ENCODE measurements at places on chromosomes 1 and 21. TPM values are rescaled to one million over a fixed set of nuclear protein-coding genes. Genes with fewer than 3 reads are reported as not detected.

DNA sequence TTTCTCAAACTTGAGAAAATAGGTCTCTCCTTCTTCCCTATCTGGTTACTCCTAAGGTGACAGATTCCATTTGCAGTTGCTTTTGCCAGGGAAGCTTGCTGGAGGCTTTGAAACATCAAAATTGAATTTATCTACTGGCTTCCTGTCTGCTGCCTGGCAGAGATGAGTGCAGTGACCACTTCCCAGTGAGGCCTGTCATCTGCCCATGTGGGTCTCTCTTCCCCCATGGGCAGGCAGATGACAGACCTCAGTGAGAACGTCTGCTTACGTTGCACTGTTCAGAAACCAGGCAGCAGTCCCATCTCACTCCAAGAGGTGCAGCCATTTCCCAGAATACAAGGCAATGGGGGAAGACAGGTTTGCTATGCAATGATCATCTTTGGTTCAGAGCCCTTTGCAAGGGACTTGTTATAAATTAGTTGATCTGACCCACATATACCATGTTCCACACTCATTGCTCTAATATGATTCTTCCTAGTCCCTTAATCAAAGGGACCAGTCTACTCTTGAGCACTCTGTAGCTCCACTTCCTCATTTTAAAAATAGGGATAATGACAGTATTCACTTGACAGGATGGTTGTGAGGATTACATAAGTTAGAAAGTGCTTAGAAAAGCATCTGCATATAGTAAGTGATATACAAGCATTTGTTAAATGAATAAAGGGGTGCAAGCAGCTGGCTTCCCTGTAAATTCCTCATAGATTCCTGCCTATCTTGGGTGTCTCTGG, 10.6 kb downstream of the PGBD5 start:
- H3K4me3 ChIP-seq = no peak overlapping the region
- no peak for DNase-seq
- H3K27ac ChIP-seq = no peak overlapping the region
- no peaks in the 10 kb centered on the region for H3K36me3 ChIP-seq

CCDC27 gene
- total RNA-seq = 0.97 TPM

DNA sequence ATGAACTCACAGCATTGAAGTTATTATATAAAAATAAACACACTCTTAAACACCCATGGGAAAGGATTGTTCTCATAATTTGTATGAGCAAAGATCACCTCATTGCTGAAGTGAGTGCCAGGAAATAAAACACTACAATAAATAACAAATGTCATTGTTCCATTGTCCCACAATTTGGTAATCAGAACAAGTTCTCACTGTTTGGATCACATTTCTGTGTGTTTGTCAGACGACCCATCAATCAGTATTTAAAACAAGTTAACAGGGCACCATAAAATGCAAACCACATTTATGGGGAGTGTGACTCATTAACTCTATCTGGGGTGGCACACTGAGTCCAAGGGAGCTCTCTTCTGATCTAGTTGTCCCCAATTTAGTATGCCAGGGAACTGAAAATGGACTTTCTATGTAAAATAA, 124.5 kb downstream of the PTPRC start:
- H3K4me1 ChIP-seq = no peaks in the 10 kb centered on the region
- H3K27me3 ChIP-seq = no peaks in the 10 kb centered on the region
- H3K36me3 ChIP-seq = no peaks in the 10 kb centered on the region
- no peak overlapping the region for H3K27ac ChIP-seq

FMO5 gene
- total RNA-seq = 9.1 TPM

GRCh38 chr1:114232691-114233090, 79.0 kb upstream of the SYT6 start:
- DNase-seq = no peak
- no peak overlapping the region for H3K4me3 ChIP-seq
- no peaks in the 10 kb centered on the region for H3K36me3 ChIP-seq
- H3K4me1 ChIP-seq = peaks cover 2% of the 10 kb centered on the region
- H3K27me3 ChIP-seq = no peaks in the 10 kb centered on the region

SPATA17 gene
- 0.96 TPM for total RNA-seq

DNA sequence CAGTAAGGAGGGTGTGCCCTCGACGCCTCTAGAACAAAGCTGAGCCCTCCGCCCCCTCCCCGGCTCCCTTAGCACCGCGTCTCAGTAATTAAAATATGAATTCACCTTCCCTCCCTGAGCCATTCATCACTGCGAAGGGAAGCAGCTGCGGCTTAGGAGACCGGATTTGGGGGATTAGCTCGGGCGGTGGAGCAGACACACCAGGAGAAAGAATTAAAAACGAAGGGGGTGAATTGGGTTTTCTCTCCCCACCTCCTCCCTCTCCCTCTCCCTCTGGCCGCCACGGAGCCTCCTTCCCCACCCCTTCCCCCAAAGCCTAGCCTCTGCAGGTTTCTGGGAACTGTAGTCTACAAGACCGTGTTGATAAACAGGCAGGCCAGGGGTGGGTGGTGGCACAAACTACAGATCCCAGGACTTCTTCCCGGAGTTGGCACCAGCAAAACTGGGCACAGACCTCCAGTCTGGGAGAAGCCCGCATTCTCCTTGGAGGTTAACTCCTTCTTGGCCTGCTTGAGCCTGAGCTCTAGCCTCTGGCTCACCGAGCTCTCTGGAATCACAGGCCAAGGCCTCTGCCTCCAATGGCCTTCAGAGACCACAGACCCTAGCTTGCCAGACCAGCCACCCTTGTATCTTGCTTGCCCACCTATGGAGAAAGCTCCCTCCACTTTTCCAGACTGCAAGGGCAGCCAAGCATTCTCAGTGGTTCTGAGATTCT, 10.8 kb downstream of the BLACAT1 start:
- peaks cover 2% of the 10 kb centered on the region for H3K27me3 ChIP-seq
- H3K27ac ChIP-seq = no peak overlapping the region
- DNase-seq = peak; percentile 51
- H3K36me3 ChIP-seq = no peaks in the 10 kb centered on the region
- H3K4me1 ChIP-seq = no peaks in the 10 kb centered on the region

GRCh38 chr1:90573736-90574135, 143.4 kb downstream of the BARHL2 start:
- no peaks in the 10 kb centered on the region for H3K36me3 ChIP-seq
- no peak for DNase-seq
- H3K4me3 ChIP-seq = no peak overlapping the region
- H3K27me3 ChIP-seq = no peaks in the 10 kb centered on the region

OR2T11 gene
- total RNA-seq = not detected

DNA sequence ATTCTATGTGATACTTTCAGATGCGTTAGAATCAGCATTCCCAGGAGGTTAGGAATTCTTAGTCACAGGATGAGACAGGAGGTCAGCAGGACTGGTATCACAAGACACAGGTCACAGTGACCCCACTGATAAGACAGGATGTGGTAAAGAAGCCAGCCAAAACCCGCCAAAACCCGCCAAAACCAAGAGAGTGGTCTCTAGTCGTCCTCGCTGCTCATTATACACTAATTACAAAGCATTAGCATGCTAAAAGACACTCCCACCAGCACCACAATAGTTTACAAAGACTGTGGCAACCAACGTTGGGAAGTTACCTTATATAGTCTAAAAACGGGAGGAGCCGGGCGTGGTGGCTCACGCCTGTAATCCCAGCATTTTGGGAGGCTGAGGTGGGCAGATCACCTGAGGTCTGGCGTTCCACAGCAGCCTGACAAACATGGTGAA, 13.9 kb upstream of the ACTA1 start:
- no peak overlapping the region for H3K27ac ChIP-seq
- H3K4me3 ChIP-seq = no peak overlapping the region
- H3K27me3 ChIP-seq = no peaks in the 10 kb centered on the region
- peaks cover 2% of the 10 kb centered on the region for H3K36me3 ChIP-seq
